ENCODE measurements at places on chromosomes 4 and X.

DNA sequence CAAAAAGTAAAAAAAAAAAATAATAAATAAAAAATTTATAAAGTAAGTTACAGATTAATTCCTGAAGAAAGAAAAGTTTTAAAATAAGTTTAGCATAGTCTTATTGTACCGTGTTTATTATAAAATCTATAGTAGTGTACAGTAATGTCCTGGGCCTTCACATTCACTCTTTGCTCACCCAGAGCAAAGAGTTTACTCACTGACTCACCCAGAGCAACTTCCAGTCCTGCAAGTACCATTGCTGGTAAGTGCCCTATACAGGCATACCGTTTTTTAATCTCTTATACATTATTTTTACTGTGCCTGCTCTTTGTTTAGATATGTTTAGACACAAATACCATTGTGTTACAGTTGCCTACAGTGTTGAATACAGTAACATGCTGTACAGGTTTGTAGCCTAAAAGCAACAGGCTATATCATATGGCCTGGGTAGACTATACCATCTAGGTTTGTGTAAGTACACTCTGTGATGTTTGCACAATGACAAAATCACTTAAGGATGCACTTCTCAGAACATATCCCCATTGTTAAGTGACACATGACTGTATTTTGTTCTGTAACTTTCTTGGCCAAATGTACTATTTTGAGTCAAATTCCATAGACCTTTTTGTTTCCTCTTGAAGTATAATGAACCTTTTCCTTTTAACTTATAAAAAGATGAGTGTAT is 199.0 kb upstream of the NUDT6 start:
- DNase-seq: no peak

DNA sequence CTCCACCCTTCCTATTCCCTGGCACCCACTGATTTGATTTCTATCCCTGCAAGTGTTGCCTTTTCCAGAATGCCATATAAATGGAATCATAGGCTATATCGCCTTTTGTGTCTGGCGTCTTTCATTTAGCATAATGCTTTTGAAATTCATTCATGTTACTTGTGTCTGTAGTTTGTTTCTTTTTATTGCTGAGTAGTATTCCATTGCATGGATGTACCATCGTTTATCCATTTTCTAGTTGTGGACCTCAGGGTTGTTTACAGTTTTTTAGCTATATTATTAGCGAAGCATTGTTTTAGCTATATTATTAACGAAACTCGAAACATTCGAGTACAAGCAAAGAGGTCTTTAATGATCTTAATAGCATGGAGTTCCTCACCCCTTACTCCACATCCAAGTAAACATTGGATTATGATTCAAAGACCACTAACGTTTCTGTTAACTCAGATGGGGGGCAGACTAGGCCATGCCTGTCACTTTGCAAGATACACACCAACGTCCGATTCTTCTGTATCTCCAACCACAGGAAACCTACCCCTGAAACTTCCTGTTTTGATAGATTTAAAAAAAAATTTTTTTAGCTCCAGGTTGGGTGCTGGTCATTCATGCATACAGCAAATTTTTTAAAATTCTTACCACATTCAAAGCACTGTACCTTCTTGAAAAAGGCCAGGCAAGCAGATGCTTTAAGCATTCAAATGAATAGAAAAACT is 1.1 kb downstream of the DCK start:
- DNase-seq: no peak

- no peak for DNase-seq
Measured at GRCh38 chrX:134737061-134737460, 78.8 kb upstream of the PLAC1 start.

GRCh38 chr4:38013461-38014366 is 53.5 kb downstream of the PTTG2 start:
- DNase-seq: peak; percentile 33

- DNase-seq: no peak
Measured at GRCh38 chr4:141473952-141474351, 162.4 kb upstream of the IL15 start.

DNA sequence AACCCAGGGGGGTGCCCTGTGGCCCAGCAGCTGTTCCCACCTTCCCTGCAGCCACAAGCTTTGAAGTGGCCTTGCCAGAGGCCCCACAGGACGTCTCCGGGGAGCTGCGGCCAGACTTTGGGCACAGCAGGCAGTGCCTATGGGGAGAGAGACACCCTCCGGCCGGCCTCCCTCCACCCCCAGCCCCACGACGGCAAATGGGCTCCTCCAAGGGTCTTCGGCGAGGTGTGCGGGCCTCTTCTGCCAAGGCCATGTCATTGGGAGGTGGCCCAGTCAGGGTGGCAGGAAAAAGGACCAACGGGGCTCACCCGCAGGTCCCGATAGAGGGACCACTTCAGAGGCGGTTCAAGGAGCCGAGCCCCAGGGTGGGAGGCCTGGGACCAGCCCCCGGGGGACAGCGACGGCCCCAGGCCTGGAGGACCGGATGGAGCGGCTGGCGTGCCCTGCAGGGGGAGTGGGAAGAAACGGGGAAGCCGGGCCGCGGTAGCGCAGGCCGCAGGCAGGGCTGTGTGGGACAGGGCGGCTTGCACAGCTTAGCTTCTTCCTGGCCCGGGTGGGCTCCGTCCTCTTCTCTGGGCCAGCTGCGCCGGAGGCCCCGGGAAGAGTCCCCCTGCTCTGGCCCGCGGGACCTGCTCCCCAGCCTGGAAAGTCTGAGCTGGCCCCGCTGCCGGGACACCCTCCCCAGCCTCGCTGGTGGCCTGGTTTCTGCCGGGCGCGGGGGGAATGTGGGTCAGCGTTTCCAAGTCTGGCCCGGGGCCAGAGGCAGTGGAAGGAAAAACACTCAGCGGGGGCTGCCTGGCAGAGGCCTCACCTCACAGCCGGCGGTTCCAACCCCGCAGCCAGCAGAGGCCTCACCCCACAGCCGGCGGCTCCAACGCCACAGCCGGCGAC is 21.9 kb upstream of the SPON2 start:
- peak; percentile 16 for DNase-seq

DNA sequence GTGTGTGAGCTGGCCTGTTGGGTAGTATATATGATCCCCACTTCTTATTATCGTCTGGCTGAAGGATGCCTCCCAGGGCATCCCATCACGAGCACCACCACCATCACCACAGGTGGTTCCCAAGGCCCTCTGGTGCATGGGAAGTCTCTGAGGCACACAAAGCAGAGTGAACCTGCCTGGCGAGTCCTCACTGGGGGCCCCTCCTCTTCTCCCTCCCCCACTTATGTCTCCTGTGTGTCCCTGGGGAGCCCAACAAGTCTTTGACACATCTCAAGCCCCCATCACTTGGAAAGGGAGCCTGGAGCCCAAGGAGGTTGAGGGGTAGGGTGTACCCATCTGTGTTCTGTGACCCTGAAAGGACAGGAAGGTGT is 45.5 kb upstream of the NKX1-1 start:
- DNase-seq: no peak

DNA sequence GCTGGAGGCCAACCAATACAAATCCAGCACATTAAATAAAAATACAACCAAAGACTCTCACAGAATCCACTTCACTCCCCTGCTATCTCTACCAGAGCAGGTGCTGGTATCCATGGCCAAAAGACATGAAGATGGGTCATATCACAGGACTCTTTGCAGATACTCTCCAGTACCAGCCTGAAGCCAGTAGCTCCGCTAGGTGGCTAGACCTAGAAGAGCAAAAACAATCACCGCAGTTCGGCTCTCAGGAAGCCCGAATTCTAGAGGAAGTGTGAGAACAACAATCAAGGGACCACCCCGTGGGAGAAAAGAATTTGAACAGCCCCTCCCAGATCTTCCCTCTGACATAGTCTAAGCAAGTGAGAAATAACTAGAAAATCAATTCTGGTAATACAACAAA is 20.2 kb downstream of the CLIC2 start:
- DNase-seq: no peak

Data from NCI-H1092 treated with DMSO at 0.1 percent for 48 hours (cell line).